ENCODE measurements at places on chromosomes 2 and 18. TPM values are rescaled to one million over a fixed set of nuclear protein-coding genes. Genes with fewer than 3 reads are reported as not detected.

Gene CKAP2L
- 26.4 TPM for total RNA-seq

Gene FBXO41
- 0.18 TPM for total RNA-seq

Gene SLC38A11
- total RNA-seq: not detected

DNA sequence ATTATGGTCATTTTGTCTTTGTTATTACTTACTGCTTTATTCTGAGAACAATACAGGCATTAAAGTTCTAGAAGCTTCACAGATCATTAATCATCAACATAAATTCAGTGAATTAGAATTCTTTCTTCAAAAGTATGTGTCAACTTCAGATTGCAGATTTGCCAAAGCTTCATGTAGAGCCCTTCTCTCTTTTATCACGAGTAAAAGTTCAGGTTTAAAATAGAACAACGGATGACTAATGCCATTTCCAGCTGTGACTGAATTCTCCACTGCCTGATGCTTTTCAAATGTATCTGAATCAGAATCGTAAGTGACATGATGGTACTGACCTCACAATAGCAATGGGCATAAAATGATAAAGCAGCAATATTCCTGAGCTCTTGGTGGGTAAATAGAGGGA lies 116.0 kb downstream of the ABCA12 start:
- DNase-seq: peak; percentile 51

GRCh38 chr2:101116841-101117552 lies 34.2 kb downstream of the TBC1D8 start:
- DNase-seq: no peak

DNA sequence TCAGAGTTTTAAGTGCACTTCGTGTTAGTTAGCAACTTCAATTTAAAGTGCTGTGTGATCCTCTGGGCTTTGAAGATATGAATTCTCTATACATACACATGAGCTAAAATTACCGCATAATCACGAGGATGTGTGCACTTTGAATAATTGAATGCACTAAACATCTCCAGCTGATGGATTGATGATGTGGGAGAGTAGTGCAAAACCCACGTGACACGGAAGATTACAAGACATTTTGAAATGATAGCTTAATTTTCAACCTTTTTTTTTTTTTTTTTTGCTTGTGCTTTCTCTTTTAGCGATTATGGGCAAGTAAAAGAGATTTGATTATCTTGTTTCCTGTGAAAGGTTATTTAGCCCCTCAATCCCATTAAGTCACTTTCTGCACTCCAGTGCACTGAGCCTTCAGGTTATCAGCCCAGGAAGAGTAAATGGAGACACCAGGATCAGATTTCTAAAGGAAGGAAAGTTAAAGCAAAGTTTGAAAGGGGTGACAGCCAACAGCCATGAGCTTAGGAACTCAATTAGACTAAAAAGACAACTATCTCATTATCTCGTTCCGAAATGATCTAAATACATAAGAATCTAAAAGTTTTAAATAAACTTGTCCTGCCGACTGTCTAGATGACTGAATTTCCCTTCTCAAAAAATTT lies 81.6 kb downstream of the CDK15 start:
- no peak for DNase-seq

- DNase-seq: no peak
Observed at GRCh38 chr2:3368261-3368722, 9.3 kb downstream of the EIPR1 start.

Measured in fibroblast of the aortic adventitia (primary cell).